ENCODE measurements at places on chromosomes 3 and 15.
A peak's percentile ranks its signal among the peaks of the same experiment; 100 is the strongest.

DNA sequence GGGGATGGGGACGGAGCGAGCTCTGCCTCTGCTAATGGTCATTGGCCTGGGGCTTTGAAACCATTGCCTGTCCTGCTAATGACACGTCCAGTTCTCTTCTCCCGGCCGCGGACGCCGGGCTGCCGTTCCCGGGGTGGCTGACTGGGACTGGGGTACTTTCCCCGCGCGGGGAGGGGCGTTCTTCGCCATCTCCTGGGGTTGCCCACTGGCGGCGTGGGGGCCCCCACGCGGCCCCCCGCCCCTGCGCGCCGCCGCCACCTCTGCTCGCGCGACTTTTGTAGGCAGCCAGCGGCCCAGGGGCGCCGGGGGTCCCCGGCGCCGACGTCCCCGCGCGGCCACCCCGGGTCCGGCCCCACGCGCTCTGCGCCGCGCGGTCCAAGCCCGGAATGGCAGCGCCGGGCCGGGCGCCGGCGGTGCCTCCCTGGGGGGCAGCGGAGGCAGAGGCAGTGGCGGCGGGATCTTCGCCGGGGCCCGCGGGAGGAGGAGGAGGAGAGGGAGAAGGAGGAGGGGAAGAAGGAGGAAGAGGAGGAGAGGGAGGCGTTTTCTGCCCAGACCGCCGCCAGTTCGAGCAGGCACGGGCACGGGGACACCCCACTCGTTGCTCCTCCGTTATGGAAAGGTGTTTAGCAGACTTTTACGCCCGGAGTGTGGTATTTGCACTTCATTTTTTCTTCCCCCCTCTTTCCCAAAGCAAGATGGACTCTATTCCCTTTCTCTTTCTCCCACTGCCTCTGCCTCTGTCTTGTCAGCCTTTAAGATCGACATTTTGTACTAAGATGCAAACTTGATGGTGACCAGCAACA, 2.3 kb downstream of the BBX start:
- no peak for DNase-seq

DNA sequence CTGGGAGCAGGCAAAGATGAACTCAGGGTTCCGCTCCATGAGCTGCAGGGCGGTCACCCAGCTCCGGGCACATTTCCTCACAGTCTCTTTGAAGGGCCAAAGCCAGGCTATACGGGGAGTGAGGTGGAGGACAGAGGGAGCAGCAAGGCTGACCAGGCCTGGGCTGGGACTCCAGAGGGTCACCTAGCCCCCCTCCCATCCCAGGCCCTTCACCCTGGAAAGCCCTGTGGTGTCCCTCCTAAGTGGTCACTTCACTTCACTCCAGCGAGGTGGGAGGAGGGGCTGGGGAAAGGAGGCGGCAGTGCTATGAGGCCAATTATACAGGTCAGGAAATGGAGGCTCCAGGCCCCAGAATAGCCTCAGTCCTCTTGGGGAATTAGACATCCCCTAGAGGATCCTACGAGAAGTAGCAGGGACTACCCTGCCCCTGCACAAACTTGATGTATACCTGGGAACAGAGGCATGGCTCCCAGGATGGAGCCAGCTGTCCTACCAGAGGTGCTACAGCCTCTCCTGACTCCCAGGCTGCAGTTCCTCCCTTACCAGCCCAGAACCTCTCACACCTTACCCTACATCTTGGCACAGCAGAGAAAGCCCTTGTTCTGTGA, 5.7 kb downstream of the MAN2C1 start:
- DNase-seq = no peak

DNA sequence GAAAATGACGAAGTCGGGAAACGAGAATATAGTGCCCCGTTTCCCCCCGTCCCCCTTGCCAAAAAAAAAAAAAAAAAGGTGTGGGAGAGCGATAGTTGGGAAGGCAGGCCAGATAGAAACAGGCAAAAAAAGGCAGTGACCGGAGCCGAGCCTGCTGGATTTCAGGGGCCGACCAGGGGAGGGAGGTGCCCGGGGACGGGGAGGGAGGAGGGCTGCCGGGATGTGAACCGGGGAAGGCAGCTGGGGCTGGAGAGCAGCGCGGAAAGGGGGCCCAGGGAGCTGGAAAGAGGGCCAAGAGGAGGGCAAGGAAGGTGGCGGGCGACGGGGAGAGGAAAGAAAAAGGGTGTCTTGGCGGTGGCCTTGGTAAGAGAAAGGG, 837 bp downstream of the LRRN1 start:
- DNase-seq = no peak

DNA sequence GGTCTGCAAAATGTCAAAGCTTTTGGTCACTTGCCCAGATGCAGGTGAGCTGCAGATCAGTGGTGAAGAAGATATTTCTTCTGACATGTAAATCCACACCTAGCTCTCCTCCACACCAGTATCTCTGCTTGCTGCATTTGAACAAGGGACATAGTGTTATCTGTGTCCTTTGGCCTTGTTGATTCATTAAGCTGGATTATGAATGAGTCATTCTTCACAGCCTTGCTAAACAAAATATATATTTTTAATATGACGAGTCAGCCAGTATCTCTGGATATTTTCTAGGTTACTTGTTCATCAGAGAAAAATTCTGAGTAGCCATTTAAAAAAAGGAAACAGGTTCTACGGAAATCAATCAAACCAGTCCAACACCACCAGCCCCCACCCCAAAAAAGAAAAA, 190.6 kb upstream of the ADAMTS9 start:
- no peak for DNase-seq

DNA sequence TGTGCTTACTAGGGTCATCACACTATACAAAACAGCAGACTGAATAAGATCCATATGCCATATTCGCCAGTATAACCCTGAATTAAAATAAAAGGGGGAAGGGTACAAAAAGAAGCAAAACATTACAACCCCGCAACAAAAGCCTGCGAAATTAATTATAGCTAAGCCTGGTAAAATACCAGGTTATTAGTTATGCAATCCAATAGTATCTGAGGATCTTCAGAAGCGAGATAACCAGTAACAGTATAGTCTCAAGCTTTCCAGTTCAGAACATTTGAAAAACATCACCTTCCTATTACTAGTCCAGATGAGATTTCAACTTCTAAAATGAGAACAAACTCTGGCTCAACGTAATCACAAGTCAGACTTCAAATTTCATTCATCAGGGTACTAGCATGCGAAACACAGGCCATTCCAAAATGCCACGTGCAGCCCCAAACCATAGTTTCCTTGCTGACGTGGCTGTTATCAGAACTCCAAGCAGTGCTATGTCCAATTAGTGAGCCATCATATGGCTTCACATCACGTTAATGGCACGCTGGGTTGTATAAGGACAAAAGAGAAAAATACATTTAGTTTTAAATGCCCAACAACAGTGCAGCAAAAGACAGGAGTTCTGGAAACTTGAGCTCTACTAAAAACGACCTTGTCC, 1.1 kb downstream of the SSR3 start:
- peak; percentile 13 for DNase-seq

DNA sequence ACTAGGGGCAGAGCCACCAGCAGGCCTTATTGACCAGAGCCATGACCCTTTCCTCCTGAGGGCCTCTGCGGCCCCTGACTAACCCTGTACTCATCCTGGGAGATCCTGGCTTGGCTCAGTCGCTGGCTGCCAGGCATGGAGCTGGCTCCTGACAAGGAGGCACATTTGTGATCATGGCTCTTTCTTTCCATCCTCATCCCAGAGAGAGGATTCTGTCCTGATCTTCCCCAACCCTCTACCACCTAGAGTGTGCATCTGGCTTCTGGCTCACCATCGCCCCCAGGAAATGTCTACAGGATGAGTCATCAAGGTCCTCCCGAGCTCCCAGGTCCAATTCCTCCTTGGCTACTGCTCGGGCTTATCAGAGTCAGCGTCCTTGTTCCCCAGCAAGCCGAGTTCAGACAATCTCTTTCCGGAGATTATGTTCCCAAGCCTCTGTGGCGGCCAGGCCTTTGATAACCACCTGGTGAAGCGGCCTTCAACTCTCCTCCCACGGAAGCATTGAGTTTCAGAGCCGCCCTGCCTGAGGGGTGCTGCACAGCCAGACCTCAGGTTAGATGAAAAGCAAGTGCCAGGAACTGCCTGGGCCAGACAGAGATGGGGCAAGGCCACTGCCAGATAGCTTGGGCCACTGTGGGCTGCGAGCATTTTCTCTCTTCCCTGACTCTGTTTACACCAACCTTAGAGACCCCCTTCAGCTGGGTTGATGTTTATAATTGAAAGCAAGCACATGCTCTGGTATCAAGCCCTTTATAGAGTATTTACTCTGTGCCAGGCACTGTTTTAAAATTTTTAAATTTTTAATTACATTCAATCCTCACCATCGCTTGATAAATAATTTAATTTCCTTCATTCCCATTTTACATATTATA, 44.3 kb upstream of the MRPS22 start:
- no peak for DNase-seq

- peak; percentile 71 for DNase-seq
Measured at GRCh38 chr3:179323197-179324110, 623 bp downstream of the ZNF639 start.

GRCh38 chr15:45618813-45619212, 16.0 kb upstream of the SQOR start:
- no peak for DNase-seq

DNA sequence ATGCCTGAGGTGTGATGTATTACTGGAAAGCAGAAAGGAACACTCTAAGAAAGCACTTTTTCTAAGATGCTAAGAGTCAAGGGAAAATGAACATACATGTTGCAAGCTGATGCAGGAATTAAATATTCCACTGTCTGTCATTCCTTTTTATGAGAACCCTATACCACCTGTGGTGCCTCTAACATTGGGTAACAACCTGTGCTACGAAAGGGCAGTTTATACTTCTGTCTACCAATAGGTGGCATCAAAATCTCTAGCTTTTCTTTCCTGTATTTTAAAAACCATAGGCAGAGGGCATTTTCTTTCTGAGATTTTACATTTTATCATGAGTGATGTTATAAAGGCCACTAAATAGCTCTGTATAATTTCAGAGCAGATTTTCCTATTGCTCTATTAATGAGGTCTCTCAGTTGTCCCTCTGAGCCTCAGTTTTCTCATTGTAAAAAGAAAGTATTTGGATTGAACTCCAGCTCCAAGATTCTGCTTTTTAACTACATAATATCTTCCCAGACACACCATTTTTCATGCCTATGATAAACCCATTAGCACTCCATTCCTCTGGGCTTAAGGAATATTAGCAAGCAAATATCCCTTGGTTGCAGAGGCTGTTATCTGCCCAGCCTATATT, 3.5 kb upstream of the CPNE4 start:
- DNase-seq = peak; percentile 57

GRCh38 chr3:8625991-8626390, 18.6 kb downstream of the SSUH2 start:
- no peak for DNase-seq

DNA sequence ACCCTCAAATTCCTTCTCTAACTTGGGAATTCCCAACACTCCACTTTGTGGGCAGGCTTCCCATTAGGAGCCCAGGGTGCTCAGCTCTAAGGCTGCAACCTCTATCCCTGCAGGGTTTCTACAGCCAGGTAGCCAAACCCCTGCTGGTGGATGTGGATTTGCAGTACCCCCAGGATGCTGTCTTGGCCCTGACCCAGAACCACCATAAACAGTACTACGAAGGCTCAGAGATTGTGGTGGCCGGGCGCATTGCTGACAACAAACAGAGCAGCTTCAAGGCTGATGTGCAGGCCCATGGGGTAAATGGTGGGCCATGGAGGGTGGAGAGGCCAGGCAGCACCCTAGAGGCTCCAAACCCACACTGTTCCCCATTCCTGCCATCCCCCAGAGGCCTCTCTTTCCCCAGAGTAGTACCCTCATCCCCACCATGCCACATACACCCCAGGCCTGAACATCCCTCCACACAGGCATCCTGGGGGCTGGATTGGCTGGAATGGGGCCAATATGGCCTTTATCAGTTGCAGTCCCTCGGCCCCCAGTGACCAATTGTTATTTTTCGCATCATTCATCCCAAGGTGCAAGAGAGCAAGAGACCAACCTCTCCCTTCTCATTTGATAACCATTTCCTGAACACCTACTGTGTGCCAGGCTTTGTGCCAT, 7.7 kb downstream of the ITIH1 start:
- DNase-seq = no peak

GRCh38 chr3:142987080-142987700, 14.2 kb upstream of the U2SURP start:
- DNase-seq = peak; percentile 43

DNA sequence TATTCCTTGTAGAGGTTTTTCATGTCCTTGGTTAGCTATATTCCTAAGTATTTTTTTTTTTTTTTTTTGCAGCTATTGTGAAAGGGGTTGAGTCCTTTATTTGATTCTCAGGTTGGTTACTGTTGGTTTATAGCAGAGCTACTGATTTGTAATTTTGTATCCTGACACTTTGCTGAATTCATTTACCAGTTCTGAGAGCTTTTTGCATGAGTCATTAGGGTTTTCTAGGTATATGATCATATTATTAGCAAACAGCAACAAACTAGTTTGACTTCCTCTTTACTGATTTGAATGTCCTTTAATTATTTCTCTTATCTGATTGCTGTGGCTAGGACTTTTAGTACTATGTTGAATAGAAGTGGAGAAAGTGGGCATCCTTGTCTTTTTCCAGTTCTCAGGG, 737.4 kb downstream of the ZNF385D start:
- no peak for DNase-seq

DNA sequence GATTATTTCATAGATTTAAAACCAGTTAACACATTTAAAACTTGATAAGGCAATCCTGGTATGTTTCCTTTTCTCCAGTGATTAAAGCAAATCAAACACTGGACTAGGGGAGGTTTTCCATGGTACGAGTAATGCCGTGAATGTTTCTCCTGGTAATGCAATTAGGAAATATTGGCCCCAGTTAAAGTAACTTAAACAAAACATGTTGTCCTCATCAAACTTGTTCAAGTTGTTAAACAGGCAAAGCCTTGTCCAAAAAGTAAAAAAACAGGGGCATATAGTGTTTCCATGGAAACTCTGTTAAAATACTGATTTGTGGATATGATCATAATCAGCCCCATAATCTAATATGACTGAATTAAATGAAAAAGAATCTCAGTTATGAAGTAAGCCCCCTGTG, 13.1 kb upstream of the LRTM1 start:
- no peak for DNase-seq

- no peak for DNase-seq
Measured at GRCh38 chr3:111861391-111861790, 2.3 kb downstream of the PHLDB2 start.

GRCh38 chr3:19808834-19809233, 125.2 kb downstream of the EFHB start:
- no peak for DNase-seq

GRCh38 chr3:111151438-111151837, 79.8 kb downstream of the NECTIN3 start:
- DNase-seq = no peak

DNA sequence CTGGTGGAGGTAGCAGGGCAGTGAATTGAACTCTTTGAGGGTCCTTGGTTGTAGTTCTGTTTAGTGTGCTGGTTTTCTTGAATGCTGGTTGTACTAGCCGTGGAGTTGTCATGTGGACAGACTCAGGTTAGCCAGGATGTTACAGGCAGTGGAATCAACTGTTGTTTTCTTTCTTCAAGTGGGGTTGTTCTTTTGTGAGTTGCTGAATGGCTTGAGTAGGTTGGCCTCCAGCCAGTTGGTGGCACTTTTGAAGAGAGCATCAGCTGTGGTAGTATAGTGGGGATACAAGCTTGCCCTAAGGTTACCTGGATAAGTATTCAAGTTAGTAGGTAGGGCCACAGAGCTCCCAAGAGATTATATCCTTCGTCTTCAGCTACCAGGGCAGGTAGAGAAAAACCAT, 31.8 kb upstream of the RARB start:
- no peak for DNase-seq

All from NCI-H1105 (cell line).